Neuronal stem cell (in vitro differentiated cells): ENCODE measurements at places on chromosomes 6 and 20.

GRCh38 chr20:13638162-13638495 is 603 bp downstream of the TASP1 start:
- no peak for DNase-seq

- DNase-seq: no peak
Measured at GRCh38 chr20:36591854-36592641, 13.5 kb upstream of the RAB5IF start.

GRCh38 chr6:43727634-43728033 is 40.0 kb upstream of the MRPS18A start:
- DNase-seq: no peak

DNA sequence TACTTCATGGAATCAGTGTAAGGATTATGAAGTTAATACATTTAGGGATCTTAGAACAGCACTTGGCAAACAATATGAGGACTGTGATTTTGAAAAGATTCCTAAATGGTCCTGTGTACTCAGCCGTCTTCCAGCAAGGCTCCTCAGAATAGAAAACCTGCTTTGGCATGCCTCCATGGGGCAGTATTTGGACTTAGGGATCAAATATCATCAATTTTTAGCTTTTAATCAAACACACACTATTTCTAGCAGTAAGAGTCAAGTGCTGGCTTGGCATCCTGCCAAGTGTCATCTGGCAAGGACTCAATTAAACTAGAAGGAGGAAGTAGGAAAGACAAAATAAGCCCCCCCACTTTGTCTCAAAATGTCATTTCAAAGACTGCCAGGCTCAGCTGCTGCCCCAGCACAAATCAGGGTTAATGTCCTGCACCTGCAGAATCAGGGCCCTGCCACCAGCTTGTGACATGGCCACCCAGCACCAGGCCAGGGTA is 40.8 kb downstream of the IYD start:
- no peak for DNase-seq

- no peak for DNase-seq
Measured at GRCh38 chr6:118029967-118030366, 122.9 kb downstream of the SLC35F1 start.

- no peak for DNase-seq
Measured at GRCh38 chr6:15150207-15150606, 95.7 kb upstream of the JARID2 start.

DNA sequence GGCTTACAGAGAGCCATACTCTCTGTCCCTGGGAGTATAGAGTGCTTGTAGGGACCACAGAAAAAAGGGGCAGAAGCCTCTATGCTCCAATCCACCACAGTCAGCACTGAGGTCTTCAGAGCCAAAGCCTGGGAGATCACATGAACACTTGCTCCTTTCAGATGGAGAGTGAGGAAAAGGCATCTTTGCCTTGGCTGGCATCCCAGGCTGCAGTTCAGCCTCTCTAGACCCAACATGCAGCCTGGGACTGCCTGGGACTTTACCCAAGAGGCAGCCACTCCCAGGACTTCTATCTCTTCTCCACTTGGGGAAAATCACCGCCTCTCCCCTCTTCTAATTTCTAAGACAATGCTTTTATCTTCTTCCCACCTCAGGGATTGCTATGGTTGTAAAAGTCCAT is 46.5 kb upstream of the MYLIP start:
- no peak for DNase-seq

- no peak for DNase-seq
Measured at GRCh38 chr6:168793649-168794048, 352.7 kb downstream of the SMOC2 start.

DNA sequence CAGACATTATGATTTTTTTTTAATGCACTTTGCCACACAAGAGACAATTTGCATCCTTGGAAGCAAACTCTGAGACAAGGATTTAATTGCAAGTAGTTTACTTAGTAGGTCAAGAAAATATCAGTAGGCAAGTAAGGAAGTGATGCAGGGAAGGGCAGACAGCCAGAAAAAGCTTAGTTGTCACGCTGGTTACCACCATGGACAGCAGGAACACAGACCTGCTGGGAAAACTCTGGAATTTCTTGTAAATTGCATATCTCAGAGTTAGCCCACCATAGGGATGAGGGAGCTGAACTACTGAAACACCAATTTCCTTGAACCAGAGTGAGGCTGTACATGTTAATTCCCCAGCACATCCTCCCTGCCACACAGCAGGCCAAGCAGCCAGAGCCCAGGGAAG is 92.7 kb downstream of the L3MBTL3 start:
- DNase-seq: no peak

DNA sequence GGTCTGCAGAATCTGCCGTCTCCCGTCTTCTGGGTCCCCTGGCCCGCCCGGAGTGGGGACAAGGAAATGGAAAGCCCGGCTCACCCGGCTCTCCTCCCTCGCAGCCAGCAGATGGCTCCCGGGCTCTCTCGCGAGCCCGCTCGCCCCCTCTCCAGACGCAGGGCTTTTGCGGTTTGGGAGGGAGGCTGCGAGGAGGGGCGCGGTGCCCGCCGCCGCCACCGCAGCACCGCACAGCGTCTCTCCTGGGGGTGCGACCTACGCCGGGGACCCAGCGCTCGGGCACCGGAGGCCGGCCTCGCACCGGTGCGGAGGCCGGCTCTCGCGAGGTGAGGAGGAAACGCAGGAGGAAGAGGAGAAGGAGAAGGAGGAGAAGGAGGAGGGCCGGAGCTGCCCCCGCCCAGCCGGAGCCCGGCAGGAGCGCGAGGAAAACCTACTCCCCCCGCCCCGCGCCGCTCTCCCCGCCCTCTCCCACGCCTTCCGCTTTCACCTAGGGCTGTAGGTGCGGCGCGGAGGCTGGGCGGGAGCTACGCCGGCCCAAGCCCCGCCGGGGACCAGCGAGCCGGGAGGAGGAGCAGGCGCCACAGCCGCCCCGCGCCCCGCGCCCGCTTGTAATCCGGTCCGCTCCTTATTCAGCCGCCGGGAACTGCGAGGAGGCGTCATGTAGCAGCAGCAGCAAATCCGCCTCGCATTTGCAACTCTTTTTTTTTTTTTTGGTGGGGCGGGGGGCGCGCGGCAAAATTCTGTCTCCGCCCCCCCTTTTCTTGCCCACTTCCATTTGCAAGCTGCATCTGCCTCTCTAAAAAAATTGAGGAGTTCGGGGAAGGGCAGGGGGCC is at the start of gene CARMIL1:
TSS of gene CARMIL1 (plus strand) at position 461 of the 834 bp plus-strand sequence. CDS start 422 bp downstream, outside the sequence.
- peak; percentile 69 for DNase-seq

GRCh38 chr6:149089510-149089909 is 228.0 kb upstream of the TAB2 start:
- DNase-seq: no peak
